CD4-positive, alpha-beta T cell treated with Interleukin-6 at 100 ng/mL for 8 hours (primary cell): ENCODE measurements at places on chromosomes 5 and 9.

- DNase-seq = no peak
Measured at GRCh38 chr9:40927851-40928802, 200.4 kb downstream of the FOXD4L6 start.

GRCh38 chr9:127717766-127718165 lies 1.9 kb downstream of the TTC16 start:
- DNase-seq = no peak

DNA sequence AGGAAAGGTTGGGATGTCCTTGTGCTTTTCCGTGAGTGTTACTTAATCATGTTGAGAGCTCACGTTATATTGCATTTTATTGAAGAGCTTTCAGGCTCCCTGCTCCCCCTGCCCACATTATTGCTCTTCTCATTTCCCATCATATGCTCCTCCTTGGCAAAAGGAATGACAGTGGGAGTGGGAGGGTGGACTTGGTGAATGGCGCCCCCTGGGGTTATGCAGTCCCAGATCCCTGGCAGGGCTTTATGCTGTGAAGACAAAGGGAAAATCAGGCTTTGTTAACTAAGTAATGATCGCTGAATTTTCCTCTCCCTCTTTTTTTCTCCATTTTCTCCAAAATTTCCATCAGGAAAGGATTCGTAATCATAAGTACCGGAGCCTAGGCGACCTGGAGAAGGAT lies 166.6 kb downstream of the SMARCA2 start:
- no peak for DNase-seq

DNA sequence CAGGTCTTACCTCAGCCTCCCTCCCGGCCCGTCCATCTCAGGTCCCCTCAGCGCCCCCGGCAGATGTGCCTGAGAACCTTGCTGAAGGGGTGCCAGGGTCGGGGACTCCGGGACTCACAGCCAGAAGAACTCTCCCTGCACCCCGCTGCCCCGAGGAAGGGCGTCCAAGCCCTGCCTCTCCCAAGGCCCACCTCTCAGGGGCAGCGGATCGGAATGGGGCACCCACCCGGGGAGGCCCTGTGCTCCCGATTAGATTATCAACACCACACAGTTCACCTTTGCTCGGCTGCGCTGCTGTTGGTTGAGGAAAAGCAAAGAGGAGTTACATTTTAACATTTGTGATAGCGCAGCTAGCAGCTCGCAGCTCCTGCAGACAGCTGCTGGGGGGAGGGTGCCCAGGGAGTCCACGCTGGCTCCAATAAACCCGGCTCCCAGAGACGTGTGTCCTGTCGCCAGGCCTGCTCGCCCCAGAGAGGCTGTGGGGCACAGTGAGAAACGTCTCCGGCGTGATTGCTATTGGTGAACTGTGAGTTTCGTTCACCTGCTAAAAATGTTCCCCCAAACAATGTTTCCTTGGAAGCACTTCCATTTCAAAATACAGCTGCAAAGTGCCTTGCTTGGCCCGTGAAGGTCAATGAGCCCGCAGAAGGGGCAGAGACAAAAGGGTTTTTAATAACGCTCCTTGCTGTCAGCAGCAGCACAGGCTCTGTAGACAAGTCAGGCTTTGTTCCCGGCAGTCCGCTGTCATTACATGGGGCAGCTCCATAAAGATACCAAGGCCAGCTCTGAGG lies 18.6 kb upstream of the SLC6A19 start:
- DNase-seq = no peak

GRCh38 chr5:93606382-93606752 lies 23.3 kb downstream of the NR2F1 start:
- no peak for DNase-seq

GRCh38 chr9:18689921-18690320 lies 216.0 kb downstream of the ADAMTSL1 start:
- DNase-seq = no peak

DNA sequence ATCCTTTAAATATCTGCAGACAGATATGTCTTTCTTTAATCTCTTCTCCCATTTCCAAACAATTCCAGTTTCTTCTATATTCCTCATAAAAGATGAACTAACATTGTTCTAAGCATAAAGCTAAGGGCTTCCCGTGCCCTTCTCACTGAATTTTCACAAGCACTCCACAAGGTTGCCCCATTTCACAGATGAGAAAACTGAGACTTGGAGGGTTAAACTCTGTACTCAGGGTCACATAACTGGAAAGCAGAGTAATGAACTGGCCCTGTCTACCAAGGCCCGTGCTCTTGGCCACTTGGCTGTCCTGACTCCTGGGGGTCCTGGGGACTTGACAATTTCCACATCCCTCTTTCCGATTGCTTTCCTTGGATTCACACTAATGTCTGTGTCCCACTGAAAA lies 25.3 kb downstream of the KLF9 start:
- DNase-seq = no peak

DNA sequence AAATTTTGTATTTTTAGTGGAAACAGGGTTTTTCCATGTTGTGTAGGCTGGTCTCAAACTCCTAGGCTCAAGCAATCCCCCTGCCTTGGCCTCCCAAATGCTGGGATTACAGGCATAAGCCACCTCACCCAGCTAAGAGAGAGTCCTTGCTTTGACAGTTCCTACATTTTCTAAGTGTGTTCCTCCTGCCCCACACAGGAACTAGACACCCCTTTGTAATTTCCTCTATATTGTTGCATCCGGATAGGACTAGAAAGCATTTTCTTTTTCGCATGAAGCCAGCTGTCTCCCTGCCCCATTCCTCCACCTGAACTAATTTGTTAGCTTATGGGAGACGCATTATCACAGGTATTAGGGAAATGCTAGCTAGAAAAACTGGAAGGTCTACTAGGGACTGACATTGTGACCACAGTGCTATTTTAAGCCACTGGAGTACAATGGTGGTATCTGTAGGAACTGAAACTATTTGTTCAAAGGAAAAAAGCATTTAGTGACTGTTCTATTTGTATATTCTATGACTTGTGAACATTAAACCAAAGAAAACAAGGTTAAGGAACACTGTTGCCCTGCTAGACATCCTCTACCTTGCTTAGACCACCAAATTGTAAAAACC lies 214.1 kb downstream of the SMARCA2 start:
- DNase-seq = no peak

- DNase-seq = no peak
Measured at GRCh38 chr5:168327019-168327421, 35.6 kb downstream of the WWC1 start.

- no peak for DNase-seq
Measured at GRCh38 chr5:51039424-51040329, 343.6 kb upstream of the ISL1 start.

DNA sequence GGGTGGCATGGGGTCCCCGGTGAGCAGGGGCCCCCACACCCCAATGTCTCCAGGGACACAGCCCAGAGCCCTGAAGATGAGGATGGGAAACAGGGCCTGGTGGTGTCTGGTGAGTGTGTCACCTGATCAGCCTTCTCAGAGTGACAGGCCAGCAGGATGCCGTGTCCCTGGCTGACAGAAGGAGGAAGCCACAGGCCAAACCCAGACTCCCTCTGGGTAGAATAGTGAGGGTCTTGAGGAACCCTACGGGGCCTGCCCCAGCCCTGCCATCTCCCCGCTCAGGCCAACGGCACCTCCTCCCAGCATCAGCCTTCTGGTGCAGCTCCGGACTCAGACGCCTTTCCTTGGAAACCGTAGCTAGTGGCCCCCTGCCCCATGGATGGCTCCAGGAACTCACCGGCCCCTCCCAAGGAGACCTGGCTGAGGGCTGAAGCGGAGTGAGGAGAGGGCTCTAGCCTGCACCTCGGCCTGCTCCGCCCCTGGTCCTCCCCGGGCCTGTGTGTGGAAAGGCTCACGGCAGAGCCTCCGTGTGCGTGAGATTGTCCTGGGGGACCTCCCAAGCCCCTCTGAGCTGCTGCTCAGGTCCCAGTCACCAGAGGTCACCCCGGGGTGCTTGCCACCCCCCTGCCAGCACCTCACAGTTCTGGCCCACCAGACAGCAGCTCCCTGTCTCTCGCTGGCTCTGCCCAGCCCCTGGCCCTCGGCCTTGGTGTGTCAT lies 6.0 kb downstream of the RALGDS start:
- DNase-seq = no peak

GRCh38 chr5:36301858-36302603 lies at the start of gene RANBP3L:
TSS of gene RANBP3L (minus strand) at chr5:36301902. CDS start at chr5:36301416, 486 bp downstream.
- no peak for DNase-seq

DNA sequence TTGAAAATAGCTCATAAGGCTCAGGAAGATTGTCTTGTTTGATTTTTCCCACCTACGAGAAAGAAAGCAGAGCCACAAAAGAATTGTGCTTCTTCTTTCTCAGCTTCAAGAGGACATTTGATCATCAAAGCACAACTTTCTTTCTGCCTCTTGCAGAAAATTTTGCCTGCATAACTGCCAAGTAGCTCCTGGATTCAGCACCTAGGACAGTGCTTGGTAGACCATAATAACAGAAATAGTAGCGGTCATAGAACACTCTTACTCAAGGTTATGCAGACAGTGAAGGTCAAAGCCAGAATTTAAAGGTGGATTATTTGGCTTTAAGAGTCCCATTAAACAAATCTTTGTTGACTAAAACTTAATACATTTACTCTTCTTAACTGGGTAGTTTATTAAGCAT lies 594.7 kb upstream of the CCNG1 start:
- DNase-seq = no peak

DNA sequence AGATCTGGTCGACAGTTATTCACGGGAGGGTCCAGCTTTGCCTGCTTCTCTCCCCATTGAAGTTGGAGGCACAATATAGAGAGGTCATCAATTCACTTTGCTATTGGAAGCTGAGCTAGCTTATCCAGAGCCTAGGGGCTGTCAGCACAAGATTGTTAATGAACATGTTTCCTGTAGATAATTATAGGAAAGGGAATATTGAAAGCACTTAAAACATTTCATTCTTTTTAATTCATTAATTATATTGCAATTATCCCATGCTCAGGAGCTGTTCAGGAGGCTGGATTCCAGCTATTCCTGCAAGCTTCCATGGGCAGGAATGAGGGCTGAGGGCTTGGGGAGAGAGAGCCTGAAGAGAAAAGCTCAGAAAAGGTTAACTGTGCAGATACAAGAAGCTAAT lies 153.1 kb upstream of the BRINP1 start:
- DNase-seq = no peak
